Fibroblast of upper back skin (primary cell): ENCODE measurements at places on chromosomes 5 and 9.

- no peak for DNase-seq
These were observed 119.5 kb downstream of the HMHB1 start for GRCh38 chr5:143931476-143931875.

DNA sequence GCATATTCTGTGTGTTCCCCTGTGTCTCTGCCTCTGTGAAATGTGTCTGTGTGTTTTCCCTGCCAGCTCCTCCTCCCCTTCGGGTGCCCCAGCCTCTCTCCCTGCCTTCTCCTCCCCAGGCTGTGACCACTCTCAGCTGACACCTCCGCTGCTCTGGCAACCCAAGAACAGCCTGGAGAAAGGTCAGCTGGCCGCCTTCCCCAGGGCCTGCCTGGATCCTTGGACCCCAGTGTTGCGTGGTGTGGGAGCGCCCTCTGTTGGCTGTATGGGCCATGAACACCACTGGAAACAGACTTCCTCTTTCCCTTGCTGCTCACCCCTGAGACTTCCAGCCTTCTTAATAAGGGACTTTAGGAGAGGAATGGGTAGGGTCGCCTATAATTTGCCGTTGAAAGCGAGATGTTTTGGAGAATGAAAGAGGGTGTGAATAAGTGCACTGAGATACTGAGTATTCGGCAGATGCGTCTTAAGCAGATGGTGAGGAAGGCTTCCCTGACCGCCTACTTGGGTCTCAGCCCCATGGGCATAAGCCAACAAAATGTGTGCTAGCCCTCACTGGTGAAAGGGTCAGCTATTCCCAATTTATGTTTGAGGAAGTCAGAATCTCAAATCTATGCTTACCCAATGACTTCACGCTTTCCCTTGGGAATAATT lies 114.9 kb upstream of the TRIM32 start:
- peak; percentile 78 for DNase-seq

DNA sequence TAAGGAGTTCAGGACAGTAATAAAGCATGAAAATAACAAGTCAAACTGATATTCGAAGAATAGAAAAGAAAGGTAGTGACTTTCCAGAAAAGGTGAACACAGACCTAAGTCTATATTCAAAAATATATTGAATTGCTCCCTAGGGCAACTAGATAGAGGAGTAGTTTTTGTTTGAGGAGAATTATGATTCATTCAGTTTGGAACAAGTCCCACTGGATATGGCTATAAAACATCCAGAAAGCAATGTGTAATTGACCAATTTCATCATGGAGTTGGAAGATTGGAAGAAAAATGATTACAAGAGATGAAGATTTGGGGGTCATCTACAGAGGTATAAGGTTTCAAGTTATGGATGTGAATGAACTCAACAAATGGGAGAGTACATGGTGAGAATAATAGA lies 117.5 kb upstream of the ZNF462 start:
- peak; percentile 73 for DNase-seq

GRCh38 chr5:145887976-145888574 lies 15.3 kb upstream of the GRXCR2 start:
- DNase-seq: peak; percentile 55

DNA sequence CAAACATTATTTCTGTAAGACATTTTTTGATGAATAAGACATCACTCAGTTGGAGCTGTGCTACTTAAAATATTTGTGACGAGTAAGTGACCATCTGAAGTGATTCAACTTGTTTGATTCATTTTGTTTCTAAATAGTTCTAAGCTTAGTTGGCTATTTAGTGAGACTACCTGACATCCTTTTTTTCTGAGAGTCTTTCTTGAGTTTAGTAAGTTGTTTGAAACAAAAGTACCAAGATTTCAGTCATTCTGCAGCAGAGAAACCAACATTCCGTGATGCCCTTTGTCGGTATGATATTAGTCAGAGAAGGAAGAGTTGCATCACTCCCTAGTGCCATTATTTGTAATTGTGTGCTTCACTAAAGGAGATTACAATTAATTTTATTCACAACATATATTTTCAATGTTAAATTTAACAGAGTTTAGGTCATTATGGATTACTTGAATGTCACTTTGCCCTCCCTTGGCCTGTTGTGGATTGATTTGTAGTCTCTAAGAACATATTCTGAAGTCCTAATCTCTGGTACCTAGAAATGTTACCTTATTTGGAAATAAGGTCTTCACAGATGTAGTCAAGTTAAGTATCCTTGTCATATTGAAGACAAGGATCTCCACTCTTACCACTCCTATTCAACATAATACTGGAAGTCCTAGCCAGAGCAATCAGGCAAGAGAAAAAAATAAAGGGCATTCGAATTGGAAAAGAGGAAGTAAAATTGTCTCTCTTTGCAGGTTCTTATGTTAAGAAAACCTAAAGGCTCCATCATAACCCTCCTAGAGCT lies 212.2 kb downstream of the PCSK1 start:
- peak; percentile 88 for DNase-seq

- DNase-seq: peak; percentile 91
These were observed 226.1 kb downstream of the NR3C1 start for GRCh38 chr5:143177263-143177983.

GRCh38 chr9:106970219-106970975 lies 107.4 kb downstream of the ZNF462 start:
- DNase-seq: peak; percentile 40
